A172 (cell line): ENCODE measurements at places on chromosomes 2 and 18. TPM values are rescaled to one million over a fixed set of nuclear protein-coding genes. Genes with fewer than 3 reads are reported as not detected.

- DNase-seq: no peak
These were observed 205.6 kb downstream of the ARHGAP15 start for GRCh38 chr2:143334837-143335236.

GRCh38 chr2:75494137-75494769 is 66.5 kb downstream of the EVA1A start:
- DNase-seq: peak; percentile 38

DNA sequence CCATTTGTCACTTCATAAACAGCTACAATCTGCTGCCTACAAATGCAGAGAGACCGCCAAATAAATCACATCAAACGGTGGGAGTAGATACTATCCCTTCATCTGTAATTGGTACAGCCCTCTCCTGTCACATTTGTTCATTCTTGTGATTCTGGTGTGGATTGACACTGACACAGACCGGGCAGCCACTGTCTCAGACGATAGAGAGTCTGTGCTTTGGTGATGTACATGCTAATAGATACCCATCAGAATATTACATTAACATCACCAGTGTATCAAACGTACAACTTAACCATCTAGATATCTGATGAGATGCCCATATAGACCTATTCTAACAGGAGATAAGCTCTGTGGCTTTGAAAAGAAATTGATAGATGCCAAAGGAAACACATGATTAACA is 419.7 kb upstream of the ZEB2 start:
- no peak for DNase-seq

- no peak for DNase-seq
These were observed 1920.1 kb upstream of the CELF4 start for GRCh38 chr18:39485696-39486095.

DNA sequence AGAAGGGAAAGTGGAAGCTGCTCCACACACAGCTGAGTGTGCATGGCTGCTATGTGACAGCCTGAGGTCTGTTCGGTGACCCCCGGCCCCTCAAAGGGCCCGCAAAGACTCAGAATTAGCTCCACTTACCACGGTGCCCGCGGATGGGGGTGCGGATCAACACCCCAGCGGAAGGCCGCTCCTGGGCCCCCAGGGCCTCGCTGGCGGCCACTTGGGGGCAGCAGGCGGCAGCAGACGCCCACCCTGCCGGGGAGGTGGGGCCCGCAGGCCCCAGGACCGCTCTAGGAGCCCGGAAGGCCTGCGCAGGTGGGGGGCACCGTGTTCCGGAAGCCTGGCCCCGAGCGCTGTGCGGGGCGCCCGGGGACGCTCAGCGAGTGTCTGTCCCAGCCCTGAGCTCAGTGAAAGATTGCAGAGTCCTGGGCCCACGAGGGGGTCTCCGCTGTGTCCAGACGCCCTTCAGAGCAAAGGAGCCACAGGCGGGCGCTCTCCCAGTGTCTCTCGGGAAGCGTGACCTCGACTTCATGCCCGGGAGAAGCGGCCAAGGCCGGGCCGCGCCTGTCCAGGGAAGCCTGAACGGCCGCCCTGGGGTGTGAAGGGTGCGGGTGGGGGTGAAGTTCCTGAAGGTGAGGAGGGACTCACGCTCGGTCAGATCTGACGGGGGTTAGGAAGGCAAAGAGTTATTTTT is 118.7 kb downstream of the VAPA start:
- DNase-seq: no peak

GRCh38 chr2:205892251-205892655 is 193.7 kb downstream of the INO80D start:
- no peak for DNase-seq

- DNase-seq: peak; percentile 38
These were observed 70.0 kb downstream of the ACSL3 start for GRCh38 chr2:222930862-222931261.

DNA sequence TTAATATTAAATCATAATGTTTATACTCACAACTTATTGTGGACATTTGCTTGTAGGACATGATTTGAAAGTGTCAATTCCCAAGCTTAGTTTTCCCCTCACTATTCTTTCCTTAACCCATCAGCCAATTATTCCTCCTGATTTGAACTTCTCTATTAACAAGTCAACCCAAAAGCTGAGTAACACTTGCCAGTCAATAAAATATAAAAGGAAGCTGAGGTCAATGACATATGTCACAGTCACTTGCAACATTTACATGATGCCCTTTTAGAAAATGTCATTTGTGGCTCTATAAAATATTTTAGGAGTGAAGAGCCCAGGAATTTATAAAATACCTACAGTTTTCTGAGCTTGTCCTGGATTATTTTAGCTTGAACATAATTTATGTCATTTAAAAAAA is 7.2 kb downstream of the CCDC68 start:
- DNase-seq: no peak

- DNase-seq: no peak
These were observed 125.3 kb downstream of the SH3RF3 start for GRCh38 chr2:109254174-109254904.

DNA sequence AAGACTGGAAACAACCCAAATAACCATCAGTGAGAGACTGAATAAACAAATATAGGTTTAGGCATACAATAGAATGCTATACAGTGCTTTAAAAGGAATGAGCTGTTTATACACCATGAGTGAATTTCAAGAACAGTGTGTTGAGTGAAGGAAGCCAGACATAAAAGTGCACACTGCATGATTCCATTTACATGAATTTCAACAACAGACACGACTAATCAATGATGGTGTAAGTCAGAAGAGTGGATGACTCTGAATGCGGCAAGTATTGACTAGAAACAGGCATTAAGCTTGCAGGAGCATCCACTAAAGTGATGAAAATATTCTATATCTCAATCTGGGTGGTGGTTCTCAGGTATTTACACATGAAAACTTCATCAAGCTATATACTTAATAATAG is 142.7 kb upstream of the SLC39A10 start:
- DNase-seq: no peak

DNA sequence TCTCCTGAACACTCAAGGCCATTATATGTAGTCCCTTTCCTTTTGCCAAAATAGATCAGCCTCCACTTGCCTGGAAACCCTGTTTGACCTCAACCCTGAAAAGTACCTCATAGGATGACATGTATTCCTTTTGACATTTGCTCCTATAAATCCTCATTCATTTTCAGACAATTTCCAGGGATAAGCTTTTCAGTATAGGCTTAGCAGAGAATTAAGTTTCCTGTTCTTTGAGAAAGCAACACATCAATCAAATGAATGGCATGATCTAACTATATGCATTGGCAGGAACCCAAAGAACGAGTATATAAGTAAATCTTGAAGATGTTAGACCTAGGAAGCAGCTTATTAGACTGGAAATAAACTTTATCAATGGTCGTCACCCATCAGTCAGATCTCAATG is 483.0 kb downstream of the CCDC85A start:
- DNase-seq: no peak

DNA sequence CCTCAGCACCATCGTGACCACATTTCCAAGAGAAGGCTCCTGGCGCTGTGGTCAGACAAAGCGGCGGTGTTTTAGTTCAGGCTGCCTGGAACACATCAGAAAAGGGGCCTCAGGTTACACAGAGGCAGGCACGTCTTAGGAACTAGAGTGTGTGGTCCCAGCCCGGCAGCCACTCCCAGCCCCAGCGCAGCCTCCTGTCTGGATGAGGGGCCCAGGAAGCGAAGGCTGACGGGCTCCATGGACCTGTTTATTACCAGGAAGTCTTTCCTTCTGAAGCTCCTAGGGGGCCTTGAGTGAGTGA is 10.0 kb upstream of the GPR55 start:
- DNase-seq: no peak

DNA sequence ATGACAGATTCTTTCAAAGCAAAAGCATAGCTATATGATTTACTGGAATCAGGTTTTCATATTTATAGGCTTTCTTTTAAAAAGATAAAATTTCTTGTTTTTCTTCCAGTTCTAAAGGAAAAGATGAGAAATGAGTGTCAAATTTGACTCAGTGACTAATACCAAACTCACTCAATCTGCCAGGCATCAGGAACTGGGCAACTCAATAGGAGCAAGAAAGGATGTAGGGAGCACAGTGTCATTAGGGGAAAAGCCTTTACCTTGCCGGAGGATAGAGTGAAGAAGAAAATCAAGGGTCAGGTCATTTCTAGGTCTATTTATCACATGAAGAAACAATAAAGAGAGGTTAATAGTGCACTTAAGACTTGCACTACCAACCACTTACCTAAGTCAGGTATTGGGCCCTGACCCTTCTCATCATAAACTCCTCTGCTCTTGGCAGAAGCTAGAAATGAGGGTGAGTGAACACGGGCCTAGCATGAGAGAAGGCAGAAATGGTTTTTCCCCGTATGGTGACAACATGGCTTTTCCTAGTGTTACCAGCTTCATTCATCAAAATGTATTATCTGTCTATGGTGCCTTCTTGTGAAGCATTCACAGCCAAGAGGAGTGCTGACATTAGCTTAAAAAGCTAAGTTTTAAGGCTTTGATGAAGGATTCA is 151.0 kb downstream of the ARHGAP15 start:
- no peak for DNase-seq

GRCh38 chr2:63697160-63697559 is 108.4 kb downstream of the MDH1 start:
- no peak for DNase-seq

DNA sequence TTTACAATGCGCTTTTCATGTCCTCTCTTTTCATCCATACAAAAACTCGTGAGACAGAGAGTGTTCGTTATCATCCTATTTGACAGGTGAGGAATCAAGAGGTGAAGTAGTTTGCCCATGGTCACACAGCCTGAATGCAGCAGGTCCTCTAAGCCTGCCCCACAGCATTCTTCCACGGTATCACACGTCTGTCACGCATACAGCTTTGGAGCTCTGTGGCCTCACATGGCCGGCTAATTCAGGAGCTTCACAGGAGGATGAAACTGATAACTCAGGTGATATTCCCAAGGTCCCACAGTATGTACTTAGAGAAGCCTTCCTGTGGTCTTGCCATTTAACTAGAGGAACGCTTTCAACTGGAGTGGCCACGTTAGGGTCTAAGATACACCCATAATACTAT is 59.0 kb downstream of the MYO5B start:
- DNase-seq: no peak

DNA sequence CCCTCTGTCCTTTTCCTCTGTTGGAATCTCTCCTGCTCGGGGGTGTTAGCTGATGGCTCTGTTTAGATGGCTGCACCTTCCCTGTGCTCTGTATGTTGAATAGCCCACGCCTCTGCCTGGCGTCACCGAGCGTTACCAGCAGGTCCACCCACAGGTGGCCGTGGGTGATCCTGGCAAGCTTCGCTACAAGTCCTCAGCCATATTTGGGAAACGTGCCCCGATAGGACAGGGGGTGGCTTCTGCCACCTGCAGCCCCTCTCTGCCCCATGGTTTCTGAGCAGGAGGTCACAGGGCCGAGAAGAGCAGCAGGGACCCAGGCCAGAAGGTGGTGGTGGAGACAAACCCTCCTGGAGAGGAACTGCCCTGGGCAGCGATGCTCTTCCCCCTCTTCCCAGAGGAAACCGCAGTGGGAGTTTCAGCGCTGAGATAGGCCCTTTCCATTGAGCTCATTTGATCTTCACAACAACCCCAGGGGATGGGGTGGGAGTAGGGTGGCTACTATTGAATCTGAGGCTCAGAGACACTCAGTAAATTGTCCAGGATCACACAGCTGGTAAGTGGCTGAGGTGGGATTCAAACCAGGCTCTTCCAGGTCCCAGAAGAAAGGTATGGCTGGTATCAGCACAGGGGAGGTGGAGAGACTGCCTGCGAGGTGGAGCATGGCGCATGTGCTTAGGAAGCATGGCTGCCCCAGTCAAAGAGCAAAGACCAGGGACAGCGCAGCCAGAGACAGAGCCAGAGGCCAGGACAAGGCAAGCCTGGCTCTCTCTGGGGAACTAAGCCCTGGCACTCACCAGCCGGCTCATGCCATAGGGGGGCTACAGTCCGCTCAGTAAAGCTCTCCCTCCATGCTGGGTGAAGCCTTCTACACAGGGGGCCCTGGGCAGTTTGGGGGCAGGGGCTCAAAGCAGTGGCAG is 15.0 kb downstream of the NGEF start:
- DNase-seq: no peak

DNA sequence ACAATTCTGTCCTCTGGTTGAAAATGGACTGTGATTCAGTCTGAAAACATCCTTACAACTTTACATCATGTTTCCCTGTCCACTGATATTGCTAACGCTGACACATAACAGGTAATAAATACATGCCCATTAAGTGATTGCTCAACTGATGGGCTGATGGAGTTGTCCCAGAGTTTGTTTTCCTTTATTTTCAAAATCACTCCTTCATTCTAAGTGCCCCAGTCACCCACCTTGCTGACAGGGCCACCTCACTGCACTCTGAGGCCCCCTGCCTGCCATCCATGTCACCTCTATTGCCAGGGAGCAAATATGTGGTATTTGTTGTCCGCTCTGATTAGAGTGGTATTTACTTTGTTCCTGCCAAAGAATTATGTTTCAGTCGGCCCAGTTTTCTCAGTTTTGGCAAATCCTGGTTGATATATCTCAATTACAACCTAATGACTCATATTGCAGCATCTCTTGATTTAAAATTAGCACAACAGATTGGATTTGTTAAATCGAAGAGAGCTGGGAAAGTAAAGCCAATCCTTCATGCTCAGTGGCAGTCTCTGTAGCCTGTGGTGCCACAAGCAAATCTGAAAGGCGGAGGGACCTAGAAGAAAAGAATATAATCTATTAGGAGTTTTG is 105.1 kb downstream of the RDH14 start:
- peak; percentile 43 for DNase-seq

DNA sequence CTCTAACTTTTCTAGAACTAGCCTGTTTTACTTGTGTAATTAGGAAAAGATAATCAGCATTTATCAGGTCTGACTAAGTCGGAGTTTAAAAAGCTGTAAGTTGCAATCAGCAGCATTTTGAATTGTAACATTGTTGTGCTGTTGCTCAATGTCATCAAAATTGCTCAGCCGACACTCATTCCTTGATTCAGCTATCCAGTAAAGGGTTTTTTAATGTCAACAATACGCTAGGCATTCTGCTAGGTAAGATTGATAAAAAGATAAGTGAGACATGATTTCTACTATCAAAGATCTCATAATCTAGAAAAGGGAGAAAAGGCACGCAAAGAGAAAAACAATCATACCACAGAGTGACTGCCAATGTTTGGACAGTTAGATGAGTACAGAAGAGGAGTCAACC is 327.1 kb upstream of the CDH2 start:
- DNase-seq: no peak

- no peak for DNase-seq
These were observed 5.2 kb downstream of the CCBE1 start for GRCh38 chr18:59691996-59692395.

GRCh38 chr18:22349966-22350365 is 67.7 kb downstream of the CTAGE1 start:
- DNase-seq: no peak

Gene IL18R1
- total RNA-seq: not detected in 2 replicates

Gene CFAP53
- 0.24 and 0.86 TPM in 2 replicates for total RNA-seq

Gene CAPN10
- 15.4 and 22.2 TPM in 2 replicates for total RNA-seq

Gene ALPI
- not detected in 2 replicates for total RNA-seq

Gene GKN2
- total RNA-seq: 0.24 and 1.9 TPM in 2 replicates

Gene RFX8
- not detected in 2 replicates for total RNA-seq

Gene LAMA1
- 4.4 and 7.2 TPM in 2 replicates for total RNA-seq

Gene TRABD2A
- total RNA-seq: 10.6 and 12.6 TPM in 2 replicates

Gene GPR39
- 3.6 and 4.7 TPM in 2 replicates for total RNA-seq

Gene RBM45
- 18.2 and 21.1 TPM in 2 replicates for total RNA-seq

Gene NGEF
- total RNA-seq: 33.3 and 37.5 TPM in 2 replicates
